ENCODE measurements at places on chromosomes 13 and 19.

GRCh38 chr13:71714802-71715375 is 152.1 kb downstream of the DACH1 start:
- no peak for DNase-seq

GRCh38 chr19:49553451-49554271 is 25.9 kb downstream of the RCN3 start:
- no peak for DNase-seq

DNA sequence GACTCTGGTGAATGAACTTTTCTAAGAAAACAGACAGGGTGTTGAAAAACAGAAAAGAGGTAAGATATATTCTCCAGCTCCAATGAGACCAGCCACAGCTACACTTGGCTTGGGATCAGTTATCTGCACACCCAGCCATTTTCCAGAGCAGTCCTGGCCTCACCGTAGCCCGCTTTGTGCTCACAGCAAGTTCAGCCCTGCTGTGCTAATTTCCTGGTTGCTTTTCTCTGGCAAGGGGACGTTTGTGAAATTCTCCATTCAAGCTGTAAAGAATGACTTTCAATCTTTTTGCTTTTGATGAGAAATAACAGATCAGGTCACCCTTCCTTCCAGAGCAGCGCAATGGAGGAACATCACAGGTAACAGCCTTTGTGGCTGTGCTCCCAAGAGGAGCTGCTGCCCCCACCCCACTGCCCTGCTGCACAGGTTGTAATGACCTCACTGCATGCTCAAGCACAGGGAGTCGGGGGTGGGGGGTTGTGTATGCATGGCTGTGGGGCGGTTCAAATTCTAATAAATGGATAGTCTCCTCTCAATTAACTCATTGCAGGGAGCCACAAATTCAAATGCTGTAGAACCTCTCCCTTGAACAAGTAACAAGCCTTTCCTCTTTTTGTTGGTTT is 516.6 kb upstream of the NBEA start:
- no peak for DNase-seq

- peak; percentile 74 for DNase-seq
Measured at GRCh38 chr19:1279782-1280341, 4.5 kb downstream of the FAM174C start.

DNA sequence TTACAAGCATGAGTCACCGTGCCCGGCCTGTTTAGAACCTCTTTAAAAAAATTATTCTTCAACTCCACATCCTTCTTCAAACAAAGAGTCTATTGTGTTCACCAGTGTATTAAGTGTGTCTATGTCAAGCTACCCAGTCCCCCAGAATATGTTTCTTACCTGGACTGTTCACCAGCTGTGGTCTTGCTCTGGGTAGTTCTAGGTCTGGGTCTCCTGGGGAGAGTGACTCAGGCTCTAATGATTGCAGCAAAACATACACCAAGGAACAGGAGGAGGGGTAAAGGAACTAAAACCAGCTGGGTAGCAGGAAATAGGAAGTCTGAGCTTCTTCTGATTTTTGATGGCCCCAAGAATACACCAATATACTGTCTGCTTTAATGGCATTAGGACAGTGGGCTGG is at the start of gene FPR1:
FPR1 (minus strand) TSS at position 224 of the 400 bp plus-strand sequence. CDS start 4,884 bp downstream, outside the sequence.
- no peak for DNase-seq

DNA sequence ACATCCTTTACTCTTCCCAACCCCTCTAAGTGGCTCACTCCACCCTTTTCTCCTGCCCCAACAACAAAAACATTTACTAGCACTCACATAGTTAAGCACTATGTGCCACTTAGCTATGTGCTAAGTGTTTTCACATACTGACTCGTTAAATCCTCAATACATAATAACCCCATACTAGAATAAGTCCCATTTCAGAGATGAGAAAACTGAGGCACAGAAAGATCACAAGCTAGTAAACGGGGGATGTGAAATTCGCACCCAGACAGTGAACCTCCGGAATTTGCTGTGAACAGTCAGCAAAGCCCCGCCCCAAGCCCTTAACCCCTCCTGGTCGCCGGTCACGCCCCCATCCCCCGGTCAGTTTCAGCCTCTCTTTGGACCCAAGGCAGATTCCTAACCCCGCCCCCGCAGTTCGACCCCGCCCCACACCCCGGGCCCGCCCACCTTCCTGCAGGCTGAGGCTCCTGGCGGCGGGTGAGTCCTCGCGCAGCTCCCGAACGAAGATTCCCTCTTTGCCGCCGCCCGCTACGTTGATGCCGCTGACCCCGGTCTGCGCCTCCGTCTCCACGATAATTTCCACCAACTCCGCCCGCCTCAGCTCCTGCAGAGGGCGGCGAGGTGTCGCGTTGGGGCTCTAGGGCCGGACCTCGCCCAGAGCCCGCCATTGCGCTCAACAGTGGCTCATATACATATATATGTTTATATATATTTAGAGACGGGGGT is 9.8 kb downstream of the PRX start:
- peak; percentile 77 for DNase-seq

DNA sequence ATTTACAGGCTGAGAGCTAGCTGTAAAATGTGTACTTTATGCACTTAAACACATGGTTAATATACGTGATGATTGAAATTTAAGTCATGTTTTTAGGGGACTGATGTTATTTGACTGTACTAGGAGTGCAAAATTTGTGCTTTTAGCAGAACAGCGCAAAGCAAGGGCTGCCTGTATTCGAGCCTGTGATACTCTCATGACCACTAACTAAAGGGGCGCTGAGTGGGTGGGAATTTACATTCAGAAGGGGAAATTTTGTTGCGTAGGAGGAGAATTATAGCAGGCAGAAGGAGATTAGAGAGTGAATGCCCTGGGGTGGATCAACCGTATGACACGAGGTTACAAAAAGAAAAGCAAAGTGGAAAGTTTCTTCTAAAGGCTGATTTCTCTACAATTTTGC is 271.8 kb upstream of the HTR2A start:
- DNase-seq: no peak

DNA sequence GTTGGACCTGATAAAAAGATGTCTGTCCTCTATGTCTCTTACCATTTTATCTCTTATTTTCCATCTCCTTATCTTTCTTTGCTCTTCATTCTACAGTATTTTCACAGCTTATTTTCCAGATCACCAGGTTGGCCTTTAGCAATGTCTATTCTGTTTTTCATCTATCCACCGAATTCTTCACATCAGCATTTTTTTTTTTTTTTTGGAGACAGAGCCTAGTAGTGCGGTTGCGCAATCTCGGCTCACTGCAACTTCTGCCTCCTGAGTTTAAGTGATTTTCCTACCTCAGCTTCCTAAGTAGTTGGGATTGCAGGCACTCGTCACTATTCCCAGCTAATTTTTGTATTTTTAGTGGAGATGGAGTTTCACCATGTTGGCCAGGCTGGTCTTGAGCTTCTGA is 49.0 kb downstream of the DNAJC15 start:
- DNase-seq: no peak

DNA sequence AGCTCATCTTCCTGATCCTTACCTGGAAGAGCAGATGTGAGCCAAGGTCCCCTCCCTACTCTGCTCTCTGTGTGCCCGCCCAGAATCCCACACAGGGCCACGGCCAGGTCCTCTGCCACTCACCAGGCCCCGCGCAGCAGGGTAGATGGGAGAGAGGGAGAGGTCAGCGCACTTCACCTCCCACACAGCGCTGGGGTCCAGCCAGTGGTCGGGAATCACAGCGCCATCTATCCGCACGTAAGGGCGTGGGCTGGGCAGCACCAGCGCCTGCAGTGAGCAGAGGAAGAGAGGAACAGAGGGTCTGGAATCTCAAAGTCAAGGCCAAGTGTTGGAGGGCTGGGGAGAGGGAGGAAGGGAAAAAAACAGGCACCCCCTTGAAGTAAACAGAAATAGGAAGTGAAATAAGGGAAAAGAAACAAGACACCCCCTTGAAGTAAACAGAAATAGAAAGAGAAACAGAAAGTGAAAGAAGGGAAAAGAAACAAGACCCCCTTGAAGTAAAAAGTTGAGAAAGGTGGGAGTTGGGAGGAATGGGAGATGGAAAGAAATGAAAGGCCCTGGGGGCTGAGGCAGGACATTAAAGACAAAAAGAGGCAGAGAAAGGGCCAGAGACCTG is 7.0 kb upstream of the PLA2G4C start:
- DNase-seq: no peak

GRCh38 chr13:106865716-106866440 is 297.9 kb upstream of the ARGLU1 start:
- no peak for DNase-seq
